ENCODE measurements at places on chromosomes 4 and X.

DNA sequence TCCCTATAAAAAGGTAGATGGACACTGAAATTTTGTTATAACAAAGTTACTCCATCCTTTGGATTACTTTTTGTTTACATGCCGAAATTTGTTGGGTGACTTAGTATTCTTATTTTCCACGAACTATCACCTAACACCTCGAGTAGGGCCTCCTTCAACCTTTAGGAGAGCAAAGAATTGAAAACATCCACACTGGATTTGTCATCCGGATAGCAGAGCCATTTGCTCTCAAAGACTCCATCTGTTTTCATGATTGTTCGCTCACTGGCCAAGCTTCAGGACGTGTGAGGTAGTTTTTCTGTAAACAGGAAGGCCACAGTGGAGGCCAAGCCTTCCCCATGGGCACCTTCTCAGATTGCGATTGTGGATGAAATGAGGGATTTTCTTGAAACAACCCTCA is at the start of gene ADAD1:
TSS of gene ADAD1 (plus strand) at position 301 of the 400 bp plus-strand sequence. CDS start 1,059 bp downstream, outside the sequence.
- DNase-seq = no peak

- DNase-seq = no peak
Observed at GRCh38 chrX:118698516-118699170, 28.8 kb upstream of the IL13RA1 start.

DNA sequence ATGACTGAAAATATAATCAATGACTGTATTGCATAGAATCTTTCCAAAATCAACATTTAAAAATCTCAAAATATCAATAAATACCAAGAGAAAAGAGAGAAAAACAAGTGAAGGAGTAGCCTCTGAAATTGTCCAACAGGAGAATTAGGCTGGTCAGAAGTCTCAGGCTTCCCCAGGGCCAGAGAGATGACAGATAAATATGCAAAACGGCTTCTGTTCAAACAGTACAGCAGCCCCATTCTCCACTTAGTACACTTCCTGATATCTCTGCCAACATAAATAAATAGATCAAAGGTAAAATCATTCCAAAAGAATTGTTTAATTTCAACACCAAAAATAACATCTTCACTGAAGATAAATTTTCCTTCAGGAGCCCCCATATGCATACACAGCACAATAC is 204.7 kb upstream of the GABRA2 start:
- DNase-seq = no peak

DNA sequence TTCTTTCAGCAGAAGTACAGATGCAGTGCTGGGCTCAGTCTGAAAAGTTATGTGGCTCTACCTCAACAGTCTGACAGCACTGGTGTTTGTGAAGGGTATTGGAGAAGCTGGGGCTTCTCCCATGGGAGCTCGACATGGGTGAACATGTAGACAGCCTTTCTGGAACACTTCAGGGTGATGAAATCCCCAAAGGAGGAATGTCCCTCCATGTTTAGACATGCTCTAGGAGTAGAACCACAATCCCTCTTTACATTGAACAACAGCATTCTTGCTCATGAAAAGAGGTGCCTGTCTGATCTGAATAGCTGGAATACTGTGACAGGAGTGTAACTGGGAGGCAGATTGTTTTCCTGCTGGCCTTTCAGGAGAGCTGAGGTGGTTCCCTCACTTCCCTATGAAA is 53.8 kb upstream of the NAP1L2 start:
- DNase-seq = no peak

GRCh38 chr4:110587666-110588285 is 35.1 kb downstream of the PITX2 start:
- no peak for DNase-seq

DNA sequence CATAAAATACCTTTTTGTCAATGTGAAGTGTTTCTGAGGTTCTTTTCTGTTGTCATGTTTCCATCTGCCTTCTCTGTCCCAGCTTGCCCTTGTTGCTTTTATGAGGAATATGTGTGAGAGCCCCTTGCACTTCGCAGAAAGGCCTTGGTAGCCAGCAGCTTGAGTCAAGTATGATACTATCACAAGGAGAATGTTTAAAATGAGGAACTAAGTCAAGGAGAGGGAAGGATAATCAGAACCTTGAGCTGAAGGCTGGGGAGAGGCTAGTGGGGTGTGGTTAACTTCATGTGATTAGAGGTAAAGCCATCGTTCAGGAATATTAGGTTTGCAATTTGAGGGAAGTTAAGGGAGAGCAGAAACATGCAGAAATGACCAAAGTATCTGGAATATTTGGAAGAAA is 12.7 kb downstream of the PGK1 start:
- DNase-seq = no peak

- DNase-seq = peak; percentile 80
Observed at GRCh38 chrX:154428176-154429171, at the start of gene ATP6AP1. ATP6AP1 (plus strand) TSS chrX:154428677; CDS start chrX:154428693, 16 bp downstream.

GRCh38 chrX:14641681-14642655 is 112.6 kb downstream of the GLRA2 start:
- no peak for DNase-seq

DNA sequence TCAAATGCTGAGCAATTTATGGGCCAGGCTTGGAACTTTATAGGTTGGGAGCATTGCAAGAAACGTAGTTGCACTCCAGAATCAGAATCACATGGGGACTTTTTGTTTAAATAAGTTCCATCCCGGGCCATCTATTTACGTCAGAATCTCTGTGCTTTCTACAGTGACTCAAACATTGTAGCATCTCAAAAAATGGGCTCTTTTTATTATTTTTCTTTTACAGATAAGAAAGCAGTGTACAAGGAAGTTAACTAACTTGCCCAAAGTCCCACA is 10.2 kb downstream of the CC2D2A start:
- DNase-seq = peak; percentile 15

DNA sequence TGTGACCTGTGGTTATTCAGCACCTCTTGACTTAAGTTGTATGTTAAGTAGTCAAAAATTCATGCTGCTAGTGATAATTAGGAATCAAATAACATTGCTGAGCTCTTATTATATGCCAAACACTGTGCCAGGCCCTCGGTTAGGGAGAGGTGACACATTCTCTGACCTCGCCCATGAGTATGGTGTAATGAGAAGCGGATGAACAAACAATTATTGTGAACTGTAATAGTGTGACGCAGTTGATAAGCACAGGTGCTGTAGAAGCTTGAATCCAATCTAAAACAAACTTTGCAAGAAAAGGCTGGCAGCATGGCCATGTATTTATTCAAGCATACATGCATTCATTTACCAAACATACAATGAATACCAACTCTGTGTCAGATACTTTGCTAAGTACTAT is 303.5 kb upstream of the HS3ST1 start:
- DNase-seq = no peak

DNA sequence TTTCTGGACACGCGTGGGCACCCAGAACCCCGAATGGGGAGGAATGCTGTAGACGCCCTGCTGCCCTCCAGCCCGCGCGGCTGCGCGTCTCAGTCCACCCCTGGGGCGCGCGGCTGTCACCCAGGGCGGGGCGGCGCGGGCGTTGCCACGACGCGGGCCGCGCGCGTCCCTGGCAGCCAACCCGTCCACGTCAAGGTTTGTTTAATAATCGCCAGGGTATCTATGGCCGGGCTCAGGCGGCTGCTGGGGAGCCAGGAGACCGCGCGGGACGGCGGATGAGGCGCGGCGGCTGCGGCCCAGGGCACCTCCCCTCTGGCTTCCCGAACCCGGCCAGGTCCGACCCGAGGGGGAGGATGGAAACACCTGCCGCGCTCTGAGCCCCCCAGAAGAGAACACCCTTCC is at the start of gene SPATA18:
TSS of gene SPATA18 (plus strand) at position 92 of the 402 bp plus-strand sequence. CDS start 401 bp downstream, outside the sequence.
- DNase-seq = no peak

DNA sequence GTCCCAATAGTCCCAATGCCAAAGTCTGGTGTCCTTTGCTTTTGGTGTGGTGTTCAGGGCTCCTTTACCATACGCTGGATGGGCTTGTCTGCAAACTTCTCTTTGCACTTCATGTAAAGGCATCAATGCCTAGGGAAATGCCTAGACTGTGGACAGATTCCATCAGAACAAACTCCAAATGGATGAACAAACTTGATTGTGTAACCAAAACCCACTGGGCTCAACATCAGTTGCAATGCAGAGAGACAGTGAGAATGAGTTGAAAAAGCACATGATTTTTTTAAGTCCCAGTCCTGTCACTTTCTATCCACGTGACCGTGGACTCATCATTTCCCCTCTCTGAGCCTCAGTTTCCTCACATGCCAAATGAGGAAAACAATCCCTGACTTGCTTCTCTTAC is 4.9 kb downstream of the ATP1B4 start:
- no peak for DNase-seq

DNA sequence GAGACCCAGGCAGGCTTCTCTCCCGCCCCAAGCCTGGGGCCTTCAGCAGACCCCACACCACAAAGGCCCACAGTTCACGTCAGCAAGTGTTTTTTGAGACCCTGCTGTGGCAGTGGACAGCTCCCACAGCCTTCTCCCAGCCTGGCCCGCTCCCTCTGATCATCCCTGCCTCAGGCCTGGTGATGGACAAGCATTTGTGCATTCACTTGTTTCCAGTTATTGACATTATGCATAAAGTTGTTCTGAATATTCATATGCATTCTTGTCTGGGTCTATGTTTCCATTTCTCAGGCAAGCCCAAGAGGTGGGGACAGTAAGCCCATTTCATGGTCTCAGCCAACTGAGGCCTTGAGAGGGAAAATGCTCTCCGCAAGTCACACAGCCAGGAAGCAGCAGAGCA is 14.7 kb downstream of the TRO start:
- no peak for DNase-seq

GRCh38 chr4:81166458-81167160 is 48.4 kb downstream of the PRKG2 start:
- no peak for DNase-seq

GRCh38 chr4:140639066-140639465 is 70.3 kb upstream of the UCP1 start:
- DNase-seq = no peak

DNA sequence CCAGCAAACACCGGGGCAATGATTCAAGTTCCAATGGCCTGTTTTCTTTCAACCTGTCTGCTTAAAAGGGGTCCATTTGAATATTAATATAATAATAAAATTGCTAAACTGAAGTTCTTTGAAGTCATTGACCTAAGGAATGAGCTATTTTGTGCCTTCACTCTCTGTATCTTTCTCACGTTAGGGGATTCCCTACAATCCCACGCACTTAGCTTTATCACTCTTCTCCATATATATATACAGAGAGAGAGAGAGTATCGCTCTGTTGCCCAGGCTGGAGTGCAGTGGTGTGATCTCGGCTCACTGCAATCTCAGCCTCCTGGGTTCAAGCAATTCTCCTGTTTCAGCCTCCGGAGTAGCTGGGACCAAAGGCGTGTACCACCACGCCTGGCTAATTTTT is 83.9 kb upstream of the NWD2 start:
- no peak for DNase-seq
